Umbilical cord (tissue), 2 donors: ENCODE measurements at places on chromosomes 6 and 20.
A peak's percentile ranks its signal among the peaks of the same experiment; 100 is the strongest.

- peak; percentile 46 for DNase-seq
These were observed 809 bp upstream of the NOL7 start for GRCh38 chr6:13614126-13614925.

GRCh38 chr6:111970426-111970825, 83.5 kb upstream of the CCN6 start:
- DNase-seq: no peak

GRCh38 chr6:6545616-6546317, 42.8 kb upstream of the LY86 start:
- no peak for DNase-seq

DNA sequence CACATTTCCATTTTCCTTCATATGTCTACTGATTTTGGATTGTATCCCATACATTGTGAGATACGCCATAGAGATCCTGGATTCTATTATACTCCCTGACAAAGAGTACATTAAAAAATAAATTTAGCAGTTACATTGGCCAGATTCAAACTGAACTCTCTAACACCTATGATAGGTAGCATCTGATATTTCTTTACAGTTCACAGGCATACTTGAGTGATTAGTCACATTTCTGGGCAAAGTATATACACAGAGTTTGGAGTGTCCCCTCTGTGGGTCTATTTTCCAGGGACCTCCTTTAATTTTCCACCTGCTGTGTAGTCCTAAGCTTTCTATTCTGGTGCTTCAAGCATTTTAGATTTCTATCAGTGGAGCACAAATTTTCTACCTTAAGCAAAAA, 96.4 kb downstream of the TBC1D32 start:
- DNase-seq: no peak

GRCh38 chr6:34052071-34052825, 93.6 kb downstream of the GRM4 start:
- peak; percentile 22 for DNase-seq

- peak; percentile 40 for DNase-seq
These were observed 868 bp downstream of the SAMD10 start for GRCh38 chr20:63978319-63979228.

DNA sequence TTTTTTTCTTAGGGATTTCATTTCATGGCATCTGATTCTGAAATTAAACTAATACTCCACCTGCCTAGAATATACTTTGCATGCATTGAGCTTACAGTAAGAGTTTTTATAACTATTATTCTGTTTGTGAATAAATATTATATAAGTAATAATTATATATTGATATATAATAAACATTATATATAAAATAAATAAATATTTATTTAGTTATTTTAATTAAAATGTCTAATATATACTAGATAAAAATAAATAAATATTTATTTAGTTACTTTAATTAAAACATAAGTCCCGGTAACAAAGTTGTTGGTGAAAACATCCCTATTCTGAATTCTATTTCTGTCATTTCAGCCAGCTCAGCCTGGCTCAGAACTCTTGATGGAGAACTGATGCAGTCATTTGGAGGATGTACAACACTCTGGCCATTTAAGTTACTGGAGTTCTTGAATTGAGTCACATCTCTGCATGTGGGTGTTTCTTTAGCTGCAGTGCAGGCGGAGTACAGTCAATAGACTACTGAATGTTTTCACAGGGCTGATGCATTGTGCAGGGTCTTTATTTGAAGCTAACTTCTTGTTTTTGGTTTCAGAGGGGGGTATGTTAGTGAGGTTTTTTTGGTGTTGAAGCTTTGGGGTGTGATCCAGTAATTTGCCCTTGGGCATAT, 508.9 kb upstream of the ADGRB3 start:
- DNase-seq: no peak

DNA sequence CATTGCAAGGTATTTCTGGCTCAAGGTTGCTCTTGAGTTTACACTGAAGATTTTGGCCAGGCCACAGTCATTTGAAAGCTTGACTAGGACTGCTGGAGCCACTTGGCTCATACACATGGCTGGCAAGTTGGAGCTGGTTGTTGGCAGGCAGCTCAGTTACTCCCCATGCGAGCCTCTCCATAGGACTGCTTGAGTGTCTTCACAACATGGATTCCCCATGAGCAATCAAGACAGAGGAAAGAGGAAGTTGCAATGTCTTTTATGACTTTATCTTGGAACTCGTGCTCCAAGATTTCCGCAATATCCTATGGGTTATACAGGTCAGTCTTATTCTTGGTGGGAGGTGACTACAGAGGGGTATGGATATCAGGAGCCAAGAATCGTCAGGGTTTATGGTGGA, 1.4 kb upstream of the MANBAL start:
- no peak for DNase-seq

GRCh38 chr20:19330731-19331130, 118.3 kb downstream of the SLC24A3 start:
- no peak for DNase-seq

- DNase-seq: no peak
These were observed 486.3 kb upstream of the MARCKS start for GRCh38 chr6:113370508-113371502.
